ENCODE measurements at places on chromosomes 11 and 22.

GRCh38 chr11:13338427-13339069 lies 61.0 kb downstream of the BMAL1 start:
- no peak for DNase-seq

- DNase-seq = no peak
Observed at GRCh38 chr11:47867823-47868222, 19.7 kb upstream of the NUP160 start.

- DNase-seq = no peak
Observed at GRCh38 chr11:22875869-22876473, 15.7 kb upstream of the CCDC179 start.

- DNase-seq = no peak
Observed at GRCh38 chr11:85965202-85965601, 103.7 kb downstream of the PICALM start.
